ENCODE measurements at places on chromosomes 1 and 21.

DNA sequence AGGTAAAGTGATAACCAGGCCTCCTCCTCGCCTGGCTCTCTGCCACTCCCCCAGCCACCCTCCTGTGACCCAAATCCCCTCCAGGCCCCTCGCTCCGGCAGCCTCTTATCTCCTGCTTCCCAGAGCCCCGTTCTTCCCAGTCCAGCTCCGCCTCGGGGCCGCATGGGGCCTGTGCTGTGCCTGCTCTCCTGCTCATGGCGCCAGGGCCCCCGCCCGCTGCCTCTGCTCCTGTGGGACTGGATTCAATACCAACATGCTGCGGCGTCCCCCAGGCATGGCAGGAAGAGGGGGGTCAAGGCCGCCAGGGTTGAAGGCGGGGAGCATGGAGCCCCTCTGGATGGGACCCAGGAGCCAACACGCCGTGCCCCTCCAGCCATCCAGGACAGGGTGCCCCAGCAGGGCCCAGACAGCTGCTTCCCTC is 213.0 kb upstream of the VAMP3 start:
- no peak for DNase-seq

GRCh38 chr1:85617633-85618100 is 37.1 kb downstream of the CCN1 start:
- DNase-seq: no peak

- DNase-seq: no peak
These were observed 301.7 kb upstream of the PROX1 start for GRCh38 chr1:213685992-213686582.

DNA sequence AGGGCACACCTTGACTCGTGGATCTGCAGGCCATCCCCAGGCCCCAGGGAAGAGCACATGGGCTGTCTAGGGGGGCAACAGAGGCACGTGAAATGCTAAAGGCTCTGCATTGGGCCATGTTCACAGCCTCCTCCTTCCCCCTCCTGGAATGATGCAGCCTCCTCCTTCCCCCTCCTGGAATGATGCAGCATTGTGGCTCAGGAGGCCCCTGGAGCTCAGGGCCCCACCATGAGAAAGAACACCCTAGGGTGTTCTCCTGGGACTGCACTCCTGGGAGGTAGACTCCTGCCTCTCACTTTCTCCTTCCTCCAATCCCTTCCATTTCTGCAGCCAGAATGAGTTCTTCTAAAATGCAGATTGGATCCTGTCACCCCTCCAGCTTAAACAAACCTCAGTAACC is 1.5 kb upstream of the IGFN1 start:
- DNase-seq: no peak

- DNase-seq: no peak
These were observed at the start of gene SIM2 for GRCh38 chr21:36698981-36699545. TSS of gene SIM2 (plus strand) at chr21:36699115. CDS start at chr21:36699747, 632 bp downstream.

DNA sequence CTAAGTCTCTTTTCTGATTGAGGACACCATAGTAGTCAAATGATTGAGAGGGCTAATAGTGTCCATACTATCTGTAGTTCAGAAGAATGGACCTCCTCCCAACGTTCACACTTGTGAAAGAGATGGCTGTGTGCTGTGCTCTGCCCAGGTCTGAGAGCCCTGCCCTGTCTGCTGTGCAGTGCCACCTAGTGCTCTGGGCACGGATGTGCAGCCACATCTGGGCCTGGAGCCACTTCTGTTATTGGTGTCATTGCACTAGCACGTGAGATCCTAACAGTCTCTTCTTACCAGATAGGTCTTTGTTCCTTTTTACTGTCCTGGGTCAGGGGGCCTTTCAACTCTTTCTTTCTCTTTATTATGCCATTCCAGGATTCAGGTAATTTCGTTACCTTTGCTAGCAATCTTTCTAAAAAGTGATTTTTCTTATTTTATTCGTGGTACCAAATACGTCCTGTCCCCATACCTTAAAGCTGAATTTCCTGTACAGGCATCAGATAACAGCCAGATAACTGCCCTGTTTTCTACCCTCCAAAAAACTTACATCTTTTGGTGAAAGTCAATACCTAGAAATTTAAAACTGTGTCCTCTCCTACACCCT is 21.7 kb downstream of the INTS3 start:
- peak; percentile 84 for DNase-seq

- DNase-seq: no peak
These were observed 19.1 kb upstream of the NTMT2 start for GRCh38 chr1:170126696-170127095.

DNA sequence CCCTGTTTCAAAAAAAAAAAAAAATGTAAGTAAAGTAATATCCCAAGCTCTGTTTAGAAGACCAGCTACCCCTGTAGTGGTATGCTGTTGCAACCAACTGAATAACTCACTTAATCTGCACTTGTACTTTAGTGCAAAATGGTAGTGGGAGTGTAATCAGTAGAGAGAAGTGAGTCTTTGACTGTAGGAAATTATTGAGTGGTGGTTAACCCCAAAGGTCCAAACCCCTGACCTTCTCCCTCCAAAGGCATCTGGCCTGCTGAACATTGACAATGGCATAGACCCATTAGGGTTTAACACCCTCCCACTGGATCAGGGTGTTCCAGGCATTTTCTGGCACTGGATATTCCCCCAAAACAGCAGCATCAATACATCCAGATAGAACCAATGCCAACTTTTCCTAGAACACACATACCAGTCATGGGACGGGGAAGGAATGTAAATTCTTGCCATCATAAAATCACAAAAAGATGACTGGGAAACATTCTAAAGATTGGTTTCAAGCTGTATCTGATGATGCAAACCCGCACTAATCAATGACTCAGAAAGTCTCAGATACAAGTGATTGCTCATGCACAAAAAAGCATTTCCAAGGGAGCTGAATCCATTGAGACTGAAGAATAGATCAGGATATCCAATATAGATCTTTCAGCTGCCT is 110.3 kb downstream of the MRPL39 start:
- DNase-seq: no peak
